Stimulated activated CD8-positive, alpha-beta memory T cell treated with anti-CD3 and anti-CD28 coated beads, Interleukin-4, amount 100 ng/mL, for 1 hour (primary cell): ENCODE measurements at places on chromosomes 4 and X.

GRCh38 chrX:1661048-1661921 lies 46.4 kb downstream of the ASMT start:
- peak; percentile 80 for DNase-seq

DNA sequence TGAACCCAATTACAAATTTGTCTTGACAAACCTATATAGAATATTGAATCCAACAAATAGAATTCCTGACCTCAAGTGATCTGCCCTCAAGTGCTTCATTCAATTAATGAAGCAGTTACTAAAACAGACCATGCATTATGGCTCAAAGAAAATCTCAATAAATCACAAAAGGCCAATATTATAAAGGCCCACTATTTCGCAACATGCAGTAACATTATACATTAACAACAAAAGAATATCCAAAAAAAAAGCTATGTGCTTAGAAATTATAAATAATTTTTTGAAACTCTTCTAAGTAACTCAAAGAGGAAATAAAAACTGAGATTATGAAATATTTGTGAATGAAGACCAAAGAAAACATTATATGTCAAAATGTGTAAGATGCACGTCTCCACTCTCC lies 177.7 kb downstream of the ZNF674 start:
- no peak for DNase-seq

DNA sequence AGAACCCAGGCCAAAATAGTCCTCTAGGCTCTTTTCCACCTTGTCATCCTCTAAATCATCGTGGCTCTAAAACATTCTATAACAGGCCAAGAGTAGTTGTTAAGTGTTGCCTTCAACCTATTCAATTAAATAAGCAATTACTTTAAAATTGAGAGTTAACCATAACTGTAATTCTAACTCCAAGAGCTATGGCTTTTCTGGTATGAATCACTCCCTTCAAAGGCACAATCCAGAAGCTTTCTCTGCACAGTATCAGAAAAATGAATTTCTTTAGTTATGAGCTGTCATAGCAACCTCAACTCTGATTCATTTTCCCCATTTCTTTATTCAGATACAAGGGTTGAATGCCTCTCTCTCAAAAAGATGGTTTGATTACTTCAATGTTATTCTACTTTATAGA lies 21.7 kb downstream of the INPP4B start:
- DNase-seq: no peak

DNA sequence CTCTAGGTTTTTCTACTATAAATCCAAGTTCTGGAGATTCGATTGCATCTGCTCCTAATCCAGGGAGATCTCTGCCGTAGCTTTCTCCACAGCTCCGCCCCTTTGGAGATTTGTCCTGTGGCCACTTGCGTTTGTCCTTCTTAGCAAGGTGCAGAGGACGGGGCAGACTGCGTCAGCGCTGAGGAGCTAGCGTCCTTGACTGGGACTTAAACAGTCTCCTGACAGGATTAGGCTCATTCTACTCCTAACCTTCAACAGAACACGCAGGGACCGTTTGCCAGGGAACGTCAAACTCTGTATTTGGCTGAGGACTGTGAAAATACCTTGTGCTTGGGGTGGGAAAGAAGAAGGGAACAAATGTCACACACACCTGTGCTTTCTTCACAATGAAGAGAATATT lies 38.6 kb downstream of the SORBS2 start:
- DNase-seq: no peak

- DNase-seq: no peak
Measured at GRCh38 chr4:151409470-151410313, 716 bp downstream of the FHIP1A start.

- no peak for DNase-seq
Measured at GRCh38 chr4:182653596-182653995, 263.6 kb downstream of the DCTD start.

GRCh38 chrX:9312922-9313867 lies 151.7 kb upstream of the TBL1X start:
- peak; percentile 47 for DNase-seq

DNA sequence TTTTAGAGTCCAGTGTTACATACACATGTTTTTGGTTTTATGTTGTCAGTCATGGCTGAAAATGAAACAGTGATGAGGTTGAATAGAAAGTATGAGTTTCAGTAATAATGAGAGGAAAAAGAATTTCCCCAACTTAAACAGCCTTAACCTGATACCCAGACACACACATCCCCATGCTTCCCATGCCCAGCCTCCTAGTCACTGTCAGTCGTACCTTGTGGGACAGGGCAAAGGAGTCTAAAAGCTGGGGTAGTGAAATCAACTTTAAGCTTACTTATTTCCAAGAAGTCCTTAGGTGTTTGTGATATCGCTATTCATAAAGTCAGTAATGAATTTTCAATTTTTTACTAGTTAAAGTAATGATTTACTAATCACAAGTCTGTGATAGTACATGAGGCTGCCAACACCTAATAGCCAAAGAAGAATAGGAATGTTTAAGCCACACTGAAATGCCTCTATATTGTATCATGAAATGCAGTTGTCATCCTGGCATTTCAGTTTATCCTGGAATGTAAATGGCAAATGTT lies 24.3 kb upstream of the GPR34 start:
- DNase-seq: no peak

- no peak for DNase-seq
Measured at GRCh38 chrX:76148753-76149152, 24.1 kb upstream of the PBDC1 start.

GRCh38 chr4:40962551-40963180 lies 212.9 kb downstream of the NSUN7 start:
- no peak for DNase-seq

DNA sequence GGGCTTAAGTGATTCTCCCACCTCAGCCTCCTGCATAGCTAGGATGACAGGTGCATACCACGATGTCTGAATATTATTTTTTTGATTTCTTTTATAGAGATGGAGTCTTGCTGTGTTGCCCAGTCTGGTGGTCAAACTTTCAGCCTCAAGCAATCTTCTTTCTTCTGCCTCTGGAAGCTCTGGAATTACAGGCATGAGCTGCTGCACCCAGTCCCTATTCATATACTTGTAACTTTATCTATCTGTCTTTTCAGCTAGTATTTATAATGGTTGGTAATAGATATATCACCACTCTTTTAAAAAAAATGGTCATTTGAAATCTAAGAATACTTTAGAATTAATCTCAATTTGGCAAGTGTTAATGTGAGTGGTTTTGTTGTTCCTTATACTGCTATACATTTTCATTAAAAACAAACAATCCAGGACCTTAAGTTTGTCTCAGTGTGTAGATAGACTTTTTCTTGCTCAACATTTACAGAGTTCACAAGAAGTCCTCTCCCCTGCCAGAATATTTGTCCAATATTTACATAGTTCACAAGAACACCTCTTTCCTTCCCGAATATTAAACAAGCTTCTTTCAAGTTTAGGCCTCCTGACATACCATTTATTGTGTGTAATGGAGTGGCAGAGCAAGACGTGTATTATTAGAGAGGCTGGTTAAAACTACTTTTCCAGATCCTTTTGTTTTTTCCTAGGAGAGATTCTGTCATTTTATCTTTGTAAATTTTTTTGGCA lies 1197.4 kb upstream of the ADGRL3 start:
- DNase-seq: no peak

DNA sequence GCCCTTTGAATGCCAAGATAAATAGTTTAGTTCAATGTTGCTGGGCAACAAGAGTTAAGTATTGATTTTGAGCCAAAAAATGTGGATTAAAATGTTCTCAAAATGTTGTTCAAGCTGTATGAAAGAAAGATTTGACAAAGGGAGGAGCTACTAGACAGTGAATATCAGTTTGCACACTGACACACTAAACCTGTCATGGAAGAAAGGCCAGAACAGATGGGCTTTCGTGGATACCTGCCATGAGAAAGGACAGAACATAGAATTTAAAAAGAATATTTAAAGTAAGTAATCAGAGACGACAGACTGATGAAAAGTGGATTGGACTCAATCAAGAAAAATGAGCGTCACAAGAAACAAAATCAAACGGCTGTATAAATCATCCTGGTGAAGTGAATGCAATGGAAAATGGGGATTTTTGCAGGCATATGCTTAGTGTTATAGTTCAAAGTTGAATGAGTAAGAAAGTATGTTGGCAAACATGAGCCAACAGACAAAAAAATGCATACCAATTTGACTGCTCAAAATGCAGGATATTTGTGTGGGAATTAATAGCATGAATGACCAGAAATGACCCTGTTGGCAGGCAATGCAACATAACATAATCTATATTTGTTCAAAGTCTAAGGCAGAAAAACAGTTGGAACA lies 7.4 kb downstream of the PCDH18 start:
- no peak for DNase-seq

GRCh38 chrX:40199704-40200103 lies 101.9 kb upstream of the BCOR start:
- DNase-seq: no peak

DNA sequence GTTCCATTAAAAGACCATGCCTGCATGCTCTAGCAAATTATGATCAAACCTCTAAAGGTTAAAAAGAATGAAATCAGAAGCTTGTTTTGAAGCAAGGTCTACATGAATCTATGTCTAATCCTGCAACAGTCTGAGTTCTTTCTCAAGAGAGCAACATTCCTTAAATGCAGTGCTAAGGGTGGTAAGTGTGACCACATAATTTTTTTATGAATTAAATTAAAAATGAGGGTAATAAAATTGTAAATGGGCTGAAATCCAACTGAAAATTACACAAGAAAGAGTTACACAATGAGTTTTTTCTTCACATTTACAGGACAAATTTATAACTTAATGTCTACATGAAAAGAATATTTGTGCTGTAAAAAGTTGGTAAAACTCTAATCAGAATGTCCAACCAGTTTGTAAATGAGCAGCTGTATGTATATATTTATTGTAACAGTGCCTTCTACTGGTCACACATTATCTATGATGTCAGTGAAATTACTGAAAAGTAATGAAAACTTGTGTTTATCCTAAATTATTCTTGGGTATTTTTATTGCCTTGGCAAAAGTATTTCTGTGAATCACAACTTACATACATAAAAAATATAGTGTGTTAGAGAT lies 336.3 kb upstream of the PITX2 start:
- no peak for DNase-seq

DNA sequence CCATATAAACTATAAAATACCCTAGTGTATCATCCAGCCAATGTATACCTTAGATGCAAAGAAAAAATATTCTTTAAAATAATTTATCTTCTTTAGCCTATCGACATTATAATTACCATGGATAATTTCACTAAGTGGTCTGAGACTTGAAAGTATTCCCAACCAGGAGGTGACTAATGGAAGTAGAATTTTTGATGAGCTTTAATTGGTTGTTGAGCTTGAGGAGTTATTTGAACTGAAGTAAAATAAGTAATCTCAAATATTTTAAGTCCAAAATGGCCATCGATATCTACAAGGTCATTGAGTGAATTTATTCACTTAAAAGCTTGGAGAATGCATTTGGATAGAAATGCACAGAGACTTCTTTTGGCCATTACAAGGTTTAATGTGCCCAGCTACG lies 436.2 kb downstream of the TLL1 start:
- no peak for DNase-seq

GRCh38 chr4:55617587-55618197 lies 18.4 kb downstream of the NMU start:
- no peak for DNase-seq

- peak; percentile 9 for DNase-seq
Measured at GRCh38 chr4:152850377-152850776, 70.6 kb downstream of the ARFIP1 start.

DNA sequence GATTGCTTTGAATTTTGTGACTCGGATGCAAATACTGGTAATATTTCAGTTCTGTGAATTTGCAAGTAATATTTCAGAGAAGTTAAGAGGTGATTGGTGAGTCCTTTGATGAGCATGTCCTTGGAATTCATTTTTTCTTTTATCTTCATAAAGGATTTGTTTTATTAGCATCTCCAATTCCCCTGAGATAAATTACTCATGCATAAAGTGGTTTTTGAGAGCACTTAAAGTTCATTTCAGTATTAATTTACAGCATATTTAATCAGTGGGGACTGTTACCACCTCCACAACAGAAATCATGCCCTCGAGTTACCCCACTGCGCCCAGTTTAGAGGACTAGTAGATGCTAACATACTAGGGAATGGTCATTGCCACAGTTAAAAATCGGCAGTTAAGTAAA lies 65.0 kb downstream of the ZFX start:
- no peak for DNase-seq

GRCh38 chrX:9240956-9241355 lies 207.0 kb upstream of the FAM9B start:
- DNase-seq: no peak

- no peak for DNase-seq
Measured at GRCh38 chr4:153822316-153822715, 33.4 kb upstream of the SFRP2 start.

DNA sequence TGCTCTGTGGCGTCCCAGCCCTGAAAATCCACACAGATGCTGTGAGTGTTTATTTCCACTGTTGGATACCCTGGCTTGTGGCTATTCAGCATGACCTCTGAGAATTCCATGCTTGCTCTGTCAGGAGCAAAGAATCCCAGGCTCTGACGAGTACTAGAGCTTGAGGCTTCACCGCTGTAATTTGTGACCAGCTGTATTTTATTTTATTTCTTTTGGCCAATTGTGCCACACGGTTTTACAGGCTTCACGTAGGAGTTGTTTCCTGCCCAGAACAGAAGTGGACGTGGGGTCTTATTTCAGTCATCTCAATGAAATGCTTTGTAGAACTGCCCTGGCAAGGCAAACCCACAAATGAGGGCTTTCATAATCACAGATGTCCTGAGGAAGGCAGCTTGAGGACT lies 69.4 kb upstream of the CLDN34 start:
- DNase-seq: no peak

DNA sequence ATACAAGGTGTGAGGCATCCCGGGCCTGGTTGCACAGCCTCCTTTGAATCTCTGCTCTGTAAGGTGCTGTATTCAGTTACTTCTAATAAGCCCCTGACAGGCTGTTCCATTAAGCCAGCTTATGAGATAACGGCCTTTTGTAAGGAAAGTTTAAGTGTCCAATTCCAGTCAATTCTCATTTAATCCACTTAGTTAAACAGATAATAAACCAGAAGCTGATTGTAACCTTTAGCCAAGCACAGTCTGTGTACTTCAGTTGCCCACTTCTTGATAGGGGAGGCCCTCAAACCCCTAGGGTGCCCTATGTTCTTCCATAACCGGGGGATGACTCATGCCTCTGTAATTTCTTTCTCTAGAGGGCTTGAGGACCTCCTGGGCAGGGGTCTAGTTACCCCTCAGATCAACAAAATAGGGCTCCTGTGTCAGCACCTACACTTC lies 63.4 kb downstream of the RASL11B start:
- no peak for DNase-seq

- no peak for DNase-seq
Measured at GRCh38 chrX:100048156-100048555, 361.9 kb downstream of the PCDH19 start.

GRCh38 chr4:26931966-26932365 lies 71.3 kb downstream of the STIM2 start:
- no peak for DNase-seq

- no peak for DNase-seq
Measured at GRCh38 chr4:134018846-134019245, 182.7 kb downstream of the PABPC4L start.

- DNase-seq: no peak
Measured at GRCh38 chr4:106294062-106294461, 21.9 kb downstream of the TBCK start.

- no peak for DNase-seq
Measured at GRCh38 chrX:25013632-25014365, 2.0 kb downstream of the ARX start.
